ENCODE measurements at places on chromosomes 4 and X.
A peak's percentile ranks its signal among the peaks of the same experiment; 100 is the strongest.

DNA sequence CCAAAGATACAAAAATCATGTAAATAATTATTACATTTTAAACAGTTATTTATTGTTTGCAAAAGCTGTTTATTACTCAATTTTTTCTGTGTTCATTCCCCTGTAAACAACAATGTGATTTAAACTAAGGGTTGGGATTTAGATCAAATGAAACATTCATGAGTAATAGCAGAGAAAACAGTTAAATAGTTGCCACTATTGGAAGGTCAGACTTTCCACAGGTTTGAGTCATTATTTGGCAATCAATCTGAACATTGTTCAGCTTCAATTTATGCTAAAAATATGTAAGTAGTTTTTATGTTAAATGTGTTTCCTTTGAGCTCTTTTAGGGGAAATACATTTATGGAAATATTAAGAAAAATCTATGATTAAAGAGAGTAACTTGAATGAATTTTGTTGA is 144.9 kb downstream of the STIM2 start:
- DNase-seq = no peak

GRCh38 chr4:3480528-3481112 is 17.5 kb downstream of the DOK7 start:
- peak; percentile 35 for DNase-seq

DNA sequence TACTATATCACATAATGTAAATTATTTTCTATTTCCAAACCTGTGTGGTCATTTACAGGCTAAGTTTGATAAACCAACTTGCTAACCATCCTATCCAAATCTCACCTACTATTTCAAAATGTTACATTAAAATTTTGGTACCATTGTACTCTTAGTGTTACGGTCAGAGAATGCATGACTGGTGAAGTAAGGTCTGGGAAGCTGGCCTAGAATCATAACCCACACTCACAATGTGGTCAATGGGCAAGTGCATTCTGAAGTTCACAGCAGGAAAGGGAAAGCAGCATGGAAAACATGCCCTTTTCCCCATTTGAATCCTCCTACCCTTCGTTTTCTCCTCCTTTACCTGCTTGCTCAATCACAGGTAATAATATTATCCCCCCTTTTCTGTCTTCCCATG is 54.4 kb downstream of the PPP3CA start:
- no peak for DNase-seq

- no peak for DNase-seq
Observed at GRCh38 chrX:10441464-10441863, 178.9 kb downstream of the MID1 start.

DNA sequence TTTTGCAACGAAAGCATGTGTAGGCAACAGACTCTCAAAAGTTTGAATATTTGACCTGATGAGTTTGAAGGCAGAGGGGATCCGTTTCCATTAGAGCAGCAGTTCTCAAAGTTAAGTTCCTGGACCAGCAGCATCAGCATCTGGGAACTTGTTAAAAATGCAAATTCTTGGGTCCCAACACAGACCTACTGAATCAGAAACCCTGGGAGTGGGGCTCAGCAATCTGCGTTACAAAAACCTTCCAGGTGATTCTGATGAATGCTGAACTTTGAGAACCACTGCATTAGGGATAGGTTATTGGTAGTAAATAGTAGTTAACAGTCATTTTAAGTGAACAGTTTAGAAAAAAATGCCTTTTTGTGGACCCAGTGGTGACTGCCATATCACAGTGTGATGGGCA is 98.8 kb downstream of the PDE5A start:
- no peak for DNase-seq
